ENCODE measurements at places on chromosomes 3 and 15.

GRCh38 chr15:75032395-75032794, 9.0 kb downstream of the PPCDC start:
- H3K4me1 ChIP-seq: peaks cover 9% of the 10 kb centered on the region
- no peaks in the 10 kb centered on the region for H3K36me3 ChIP-seq
- no peaks in the 10 kb centered on the region for H3K27me3 ChIP-seq
- no peak overlapping the region for H3K4me3 ChIP-seq
- DNase-seq: no peak

GRCh38 chr3:158471639-158472294, 99.2 kb upstream of the MLF1 start:
- H3K27ac ChIP-seq: no peak overlapping the region
- no peaks in the 10 kb centered on the region for H3K36me3 ChIP-seq
- no peak for DNase-seq
- no peak overlapping the region for H3K4me3 ChIP-seq
- no peaks in the 10 kb centered on the region for H3K27me3 ChIP-seq

DNA sequence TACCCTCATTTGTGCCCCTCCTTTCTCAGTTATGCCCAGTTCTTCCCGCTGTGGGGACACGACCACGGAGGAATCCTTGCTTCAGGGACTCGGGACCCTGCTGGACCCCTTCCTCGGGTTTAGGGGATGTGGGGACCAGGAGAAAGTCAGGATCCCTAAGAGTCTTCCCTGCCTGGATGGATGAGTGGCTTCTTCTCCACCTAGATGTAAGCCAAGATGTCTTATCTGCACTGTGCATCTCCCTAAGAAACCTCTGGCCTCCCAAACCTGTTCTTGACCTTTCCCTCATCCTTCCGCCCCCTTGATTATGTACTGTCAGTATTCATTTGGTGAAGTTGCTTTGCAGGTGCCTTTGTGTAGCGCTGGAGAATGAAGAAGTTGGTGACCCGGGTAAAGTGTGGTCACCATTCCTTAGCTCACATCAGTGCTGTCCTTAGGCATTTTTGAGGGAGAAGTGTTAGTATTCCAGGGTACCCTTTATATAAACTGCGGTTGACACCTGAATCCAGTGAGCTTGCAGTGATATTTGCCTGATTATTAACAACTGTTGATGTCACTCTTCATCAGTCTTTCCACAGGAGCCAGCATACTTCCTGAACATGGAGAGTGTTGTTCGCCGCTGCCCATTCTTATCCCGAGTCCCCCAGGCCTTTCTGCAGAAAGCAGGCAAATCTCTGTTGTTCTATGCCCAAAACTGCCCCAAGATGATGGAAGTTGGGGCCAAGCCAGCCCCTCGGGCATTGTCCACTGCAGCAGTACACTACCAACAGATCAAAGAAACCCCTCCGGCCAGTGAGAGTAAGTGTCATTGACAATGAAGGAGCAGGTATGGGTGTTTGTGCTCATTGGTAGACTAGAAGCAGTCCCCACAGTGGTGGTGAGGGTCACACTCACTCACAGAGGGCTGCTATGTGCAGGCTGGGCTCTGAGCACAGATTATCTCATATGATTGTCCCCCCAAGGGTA, 966 bp downstream of the ALAS1 start:
- peaks cover 16% of the 10 kb centered on the region for H3K4me1 ChIP-seq
- DNase-seq: no peak
- no peaks in the 10 kb centered on the region for H3K27me3 ChIP-seq
- no peaks in the 10 kb centered on the region for H3K36me3 ChIP-seq
- H3K27ac ChIP-seq: no peak overlapping the region
- peak overlapping the region; percentile 80 for H3K4me3 ChIP-seq

GRCh38 chr3:191324936-191325335, 4.3 kb upstream of the CCDC50 start:
- H3K27me3 ChIP-seq: no peaks in the 10 kb centered on the region
- H3K4me3 ChIP-seq: no peak overlapping the region
- H3K4me1 ChIP-seq: no peaks in the 10 kb centered on the region
- DNase-seq: no peak

- no peak for DNase-seq
- no peaks in the 10 kb centered on the region for H3K4me1 ChIP-seq
- H3K27ac ChIP-seq: no peak overlapping the region
- no peaks in the 10 kb centered on the region for H3K27me3 ChIP-seq
- no peak overlapping the region for H3K4me3 ChIP-seq
Observed at GRCh38 chr3:89948008-89948407, 840.6 kb downstream of the EPHA3 start.

DNA sequence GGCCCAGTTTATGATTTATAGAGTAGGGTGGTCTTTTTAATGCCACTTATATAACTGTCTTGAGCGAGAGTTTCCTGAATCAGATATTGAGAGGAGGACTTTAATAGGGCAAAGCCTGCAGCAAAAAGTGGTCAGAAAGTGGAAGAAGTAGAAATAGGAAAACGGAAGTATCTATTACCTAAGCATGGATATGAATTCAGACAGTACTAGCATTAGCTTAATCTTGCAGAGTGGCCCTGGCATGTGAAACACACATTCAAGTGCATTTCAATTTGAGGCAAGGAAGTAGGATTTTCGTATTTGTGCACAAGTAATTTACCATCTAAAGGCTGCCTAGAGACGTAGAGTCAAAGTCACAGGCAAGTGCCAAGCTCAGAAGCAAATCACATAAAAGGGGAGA, 622.3 kb downstream of the DIPK2A start:
- DNase-seq: no peak
- no peaks in the 10 kb centered on the region for H3K36me3 ChIP-seq
- peaks cover 3% of the 10 kb centered on the region for H3K27me3 ChIP-seq
- no peaks in the 10 kb centered on the region for H3K4me1 ChIP-seq
- no peak overlapping the region for H3K27ac ChIP-seq

GRCh38 chr15:29285386-29285785, 15.8 kb upstream of the NSMCE3 start:
- DNase-seq: no peak
- no peaks in the 10 kb centered on the region for H3K36me3 ChIP-seq
- no peaks in the 10 kb centered on the region for H3K4me1 ChIP-seq
- H3K27me3 ChIP-seq: no peaks in the 10 kb centered on the region
- H3K4me3 ChIP-seq: no peak overlapping the region

GRCh38 chr3:114896978-114897377, 250.1 kb downstream of the ZBTB20 start:
- no peaks in the 10 kb centered on the region for H3K36me3 ChIP-seq
- DNase-seq: no peak
- H3K4me3 ChIP-seq: no peak overlapping the region
- no peaks in the 10 kb centered on the region for H3K27me3 ChIP-seq
- H3K4me1 ChIP-seq: peaks cover 3% of the 10 kb centered on the region

DNA sequence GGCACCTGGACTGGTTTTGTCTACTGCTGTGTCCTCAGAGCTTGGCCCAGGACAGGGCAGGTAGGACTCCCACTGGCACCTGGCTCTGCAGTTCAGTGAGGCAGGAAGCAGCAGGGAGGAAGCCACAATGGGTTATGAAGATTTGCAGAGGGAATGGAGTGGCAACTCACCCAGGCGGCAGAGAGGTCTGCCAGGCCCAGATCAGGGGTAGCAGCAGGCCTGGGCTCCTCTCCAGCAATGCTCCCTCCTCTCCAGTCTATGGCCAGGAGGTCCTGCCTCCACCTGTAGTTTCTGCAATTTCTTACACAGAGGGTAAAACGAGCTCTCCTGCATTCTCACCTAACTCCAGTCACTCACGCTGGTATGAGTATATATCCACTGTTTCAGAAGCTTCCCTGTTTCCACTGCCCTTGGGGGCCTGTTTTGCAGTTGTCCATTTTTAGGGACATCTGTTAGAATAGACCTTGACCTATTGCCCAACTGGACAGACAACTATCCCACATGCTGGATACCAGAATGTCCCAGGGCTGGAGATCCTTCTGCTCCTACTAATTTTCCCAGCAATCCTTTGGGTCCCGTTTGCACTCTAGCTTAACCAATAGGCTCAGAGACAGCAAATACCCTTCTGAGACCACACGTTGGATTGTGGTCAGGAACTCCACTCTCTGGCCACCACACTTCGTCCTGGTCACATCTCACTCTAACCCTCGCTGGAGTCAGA, 35.2 kb downstream of the HMCES start:
- H3K27ac ChIP-seq: peak overlapping the region; percentile 87
- peak overlapping the region; percentile 63 for H3K4me3 ChIP-seq
- DNase-seq: no peak
- H3K27me3 ChIP-seq: no peaks in the 10 kb centered on the region

DNA sequence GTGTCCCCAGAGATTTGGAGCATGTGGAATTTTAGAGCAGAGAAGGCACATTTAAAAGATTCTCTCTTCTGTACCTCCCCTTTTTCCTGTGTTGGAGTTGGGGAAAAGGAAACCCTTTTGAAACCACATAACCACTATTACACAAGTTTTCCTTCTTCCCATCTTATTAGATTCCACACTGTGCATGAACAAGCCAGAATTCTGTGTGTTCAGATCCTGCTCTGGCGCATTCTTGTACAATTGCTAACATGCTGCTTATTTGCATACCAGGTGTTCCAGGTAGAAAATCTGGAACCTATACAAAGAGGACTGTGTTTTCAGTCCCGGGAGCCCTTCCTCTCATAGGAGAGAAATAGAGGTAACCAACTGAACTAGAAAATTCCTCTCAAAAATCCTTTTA, 2.6 kb upstream of the CIB2 start:
- no peak overlapping the region for H3K27ac ChIP-seq
- no peaks in the 10 kb centered on the region for H3K27me3 ChIP-seq
- H3K4me3 ChIP-seq: no peak overlapping the region
- no peaks in the 10 kb centered on the region for H3K36me3 ChIP-seq
- no peaks in the 10 kb centered on the region for H3K4me1 ChIP-seq

DNA sequence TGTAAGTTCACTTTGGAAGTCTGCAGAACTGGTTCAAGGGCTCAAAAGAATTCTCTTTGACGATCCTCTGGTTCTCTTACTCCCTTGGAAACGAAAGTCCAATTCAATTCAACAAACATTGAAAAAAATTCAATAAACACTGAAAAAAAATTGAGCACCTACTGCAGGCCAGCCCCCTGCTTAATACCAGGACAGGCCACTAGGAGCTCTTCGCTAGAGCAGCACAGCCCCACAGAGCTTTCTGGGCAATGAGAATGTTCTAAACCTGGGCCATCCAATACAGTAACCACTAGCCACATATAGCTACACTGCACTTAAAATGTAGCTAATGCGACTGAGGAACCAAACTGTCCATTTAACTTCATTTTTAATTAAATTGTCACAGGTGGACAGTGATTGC, 50.4 kb upstream of the DCLK3 start:
- H3K36me3 ChIP-seq: no peaks in the 10 kb centered on the region
- no peak overlapping the region for H3K4me3 ChIP-seq
- DNase-seq: no peak
- no peak overlapping the region for H3K27ac ChIP-seq
- no peaks in the 10 kb centered on the region for H3K27me3 ChIP-seq
- H3K4me1 ChIP-seq: no peaks in the 10 kb centered on the region

All from ovary (tissue), 10 donors.